ENCODE measurements at places on chromosomes 5 and 9.

- DNase-seq, result no peak
Measured at GRCh38 chr5:127092690-127093089, 19.4 kb upstream of the C5orf63 start.

GRCh38 chr9:17739022-17739421, 160.2 kb downstream of the SH3GL2 start:
- no peak for DNase-seq

GRCh38 chr5:96817506-96817905, 9.8 kb upstream of the ERAP1 start:
- DNase-seq, result no peak

DNA sequence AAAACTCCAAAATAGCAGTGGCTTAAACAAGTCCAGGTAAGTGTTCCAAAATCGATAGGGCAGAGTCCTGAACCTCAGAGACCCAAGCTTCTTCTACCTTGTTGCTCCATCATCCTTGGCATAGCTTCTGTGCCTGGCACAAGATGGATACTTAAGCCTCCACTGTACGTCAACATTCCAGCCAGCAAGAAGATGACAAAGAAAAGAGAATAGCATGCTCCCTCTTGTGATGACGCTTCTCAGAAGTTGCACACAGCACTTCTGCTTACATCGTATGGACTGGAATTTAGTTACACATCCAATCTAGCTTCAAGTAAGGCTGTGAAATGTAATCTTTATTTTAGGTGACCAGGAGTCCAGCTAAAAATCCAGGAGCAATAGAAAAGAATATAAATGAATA, 227.4 kb downstream of the ESM1 start:
- DNase-seq, result no peak

DNA sequence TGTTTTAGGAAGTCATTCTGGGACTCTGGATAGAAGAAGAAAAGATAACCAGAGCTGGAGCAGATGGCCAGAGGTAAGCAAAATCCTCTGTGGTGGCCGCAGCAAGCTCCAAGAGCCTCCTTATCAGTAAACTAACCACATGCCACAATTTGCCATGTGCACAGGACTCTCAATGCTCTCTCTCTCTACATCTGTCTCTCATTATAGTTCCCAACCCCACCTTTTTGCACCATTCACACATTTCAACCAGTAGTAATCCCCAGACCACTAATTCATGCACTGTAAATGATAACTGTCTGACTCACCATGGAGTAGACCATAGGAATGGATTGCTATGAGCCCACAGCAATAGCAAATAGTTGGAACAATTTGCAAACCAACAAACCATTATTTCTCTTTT, 526.1 kb downstream of the TLR4 start:
- DNase-seq, result no peak

DNA sequence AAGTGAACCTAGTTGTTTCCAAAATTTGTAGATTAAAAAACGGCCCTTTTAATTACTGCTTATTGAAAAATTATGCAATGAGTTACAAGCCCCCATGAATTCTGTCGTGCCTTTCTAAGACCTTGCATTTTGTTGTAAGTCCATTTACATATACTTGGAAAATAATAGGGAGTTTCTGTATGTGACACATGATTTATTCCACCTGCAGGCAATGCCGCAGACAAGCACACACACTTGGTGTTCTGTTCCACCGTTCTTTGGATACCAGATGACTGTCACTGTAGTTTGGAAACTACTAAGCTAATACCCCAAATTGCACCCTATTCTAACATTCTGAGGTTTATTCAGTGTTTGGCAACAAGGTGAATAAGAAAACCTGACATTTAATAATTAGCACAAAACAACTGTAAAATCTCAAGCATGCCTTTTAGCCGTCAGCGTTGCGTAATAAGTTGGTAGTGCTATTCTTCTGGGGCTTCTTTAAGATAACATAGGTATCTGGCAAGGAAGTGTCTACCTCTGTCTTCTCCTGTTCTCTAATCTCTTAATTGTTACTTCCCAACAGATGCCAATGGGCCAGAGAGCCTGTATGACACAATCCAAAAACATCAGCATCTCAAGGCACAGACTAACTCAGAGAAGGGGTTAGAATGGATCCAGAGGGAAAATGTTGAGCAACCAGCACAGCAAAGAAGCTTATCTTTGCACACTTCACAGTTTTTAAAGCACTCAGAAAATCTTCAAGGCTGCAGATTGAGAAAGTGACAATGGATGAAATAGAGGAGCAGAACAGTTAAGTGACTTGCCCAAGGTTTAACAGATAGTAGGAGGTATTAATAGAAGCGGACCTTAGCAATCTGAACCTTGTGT, 48.2 kb upstream of the DPYSL3 start:
- DNase-seq, result no peak

- no peak for DNase-seq
Measured at GRCh38 chr5:143662020-143662419, 149.9 kb upstream of the HMHB1 start.

DNA sequence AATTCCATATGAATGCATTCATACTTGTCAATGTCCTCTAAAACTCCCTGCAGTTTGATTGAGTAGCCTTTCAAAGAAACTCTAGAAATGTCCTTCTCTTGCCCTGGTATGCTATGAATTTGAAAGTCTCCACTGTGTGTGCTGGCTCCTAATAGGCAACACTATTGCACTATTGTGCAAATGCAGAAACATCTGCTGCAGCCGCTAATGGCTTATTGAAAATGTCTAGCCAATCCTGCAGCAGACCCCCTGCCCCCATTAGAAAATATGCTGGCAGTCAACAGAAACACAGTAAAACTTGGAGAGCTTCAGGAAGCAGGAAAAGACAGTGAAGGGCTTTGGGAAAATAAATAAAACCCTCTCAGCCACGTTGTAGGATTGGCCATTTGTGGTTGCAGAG, 87.3 kb upstream of the GRAMD2B start:
- DNase-seq, result no peak

GRCh38 chr5:160272889-160273288, 39.5 kb downstream of the CCNJL start:
- DNase-seq, result no peak

DNA sequence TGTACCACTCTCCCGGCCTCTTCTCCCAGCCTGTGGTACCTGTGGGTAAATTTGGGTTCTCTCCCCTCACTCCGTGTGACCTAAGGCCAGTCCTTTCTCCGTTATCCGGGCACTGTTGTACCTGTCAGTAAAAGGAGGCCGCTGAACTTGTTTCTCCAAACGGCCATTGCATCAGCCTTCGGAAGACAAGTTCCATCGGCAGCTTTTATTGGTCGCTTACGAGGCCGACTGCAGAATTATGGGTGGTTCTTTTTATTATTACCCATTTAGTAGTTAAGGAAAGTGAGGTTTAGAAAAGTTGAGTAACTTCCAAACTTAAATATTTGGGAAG, 558 bp downstream of the GRPEL2 start:
- DNase-seq, result no peak

DNA sequence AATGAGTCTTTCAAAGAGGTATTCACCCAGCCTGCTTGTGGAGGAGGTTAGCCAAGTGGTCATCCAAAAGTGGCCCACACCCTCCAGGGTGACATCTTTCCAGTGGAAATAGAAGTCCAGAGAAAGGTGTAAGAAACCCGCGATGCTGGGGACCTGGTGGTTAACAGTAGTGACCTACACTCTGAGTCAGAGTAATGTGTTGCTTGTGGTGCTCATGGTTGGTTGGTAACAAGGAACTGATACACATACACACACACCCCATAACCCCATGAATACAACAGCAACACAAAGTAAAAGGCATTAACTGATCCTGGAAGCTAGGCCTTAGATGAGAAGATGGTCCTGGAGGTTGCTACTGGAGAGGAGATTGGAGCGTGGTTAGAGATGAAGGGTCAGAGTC, 26.9 kb downstream of the MRPS30 start:
- DNase-seq, result no peak

- DNase-seq, result no peak
Measured at GRCh38 chr9:123478967-123479602, 123.1 kb downstream of the CRB2 start.
